Stimulated activated CD8-positive, alpha-beta memory T cell treated with anti-CD3 and anti-CD28 coated beads, Interleukin-4, amount 100 ng/mL, for 1 hour (primary cell): ENCODE measurements at places on chromosomes 2 and 18.

- DNase-seq: no peak
These were observed 181.6 kb upstream of the HS6ST1 start for GRCh38 chr2:128500138-128500800.

DNA sequence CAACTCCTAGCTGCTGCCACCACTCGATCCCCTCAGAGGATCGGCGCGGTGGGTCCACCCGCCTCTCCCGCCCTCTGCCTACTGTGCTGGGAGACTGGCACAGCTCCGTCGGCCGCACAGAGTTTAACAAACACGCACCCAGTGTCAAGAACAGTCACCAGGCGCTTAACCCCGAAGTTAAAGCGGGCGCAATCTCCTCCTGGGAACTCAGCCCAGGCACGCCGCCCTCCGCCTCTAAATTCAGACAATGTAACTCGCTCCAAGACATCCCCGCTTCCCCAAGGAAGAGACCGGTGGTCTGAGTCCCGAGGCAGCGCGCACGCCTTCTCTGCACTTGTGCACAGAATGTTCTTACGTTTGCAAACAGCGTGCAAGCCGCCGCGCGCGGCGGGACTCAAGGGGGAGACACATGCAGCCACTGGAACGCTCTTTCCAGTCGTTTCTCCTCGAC is 533 bp downstream of the CXCR4 start:
- no peak for DNase-seq

- no peak for DNase-seq
These were observed 24.0 kb downstream of the MAIP1 start for GRCh38 chr2:199979398-199979797.

- no peak for DNase-seq
These were observed 205.5 kb upstream of the FSHR start for GRCh38 chr2:49359721-49360406.

DNA sequence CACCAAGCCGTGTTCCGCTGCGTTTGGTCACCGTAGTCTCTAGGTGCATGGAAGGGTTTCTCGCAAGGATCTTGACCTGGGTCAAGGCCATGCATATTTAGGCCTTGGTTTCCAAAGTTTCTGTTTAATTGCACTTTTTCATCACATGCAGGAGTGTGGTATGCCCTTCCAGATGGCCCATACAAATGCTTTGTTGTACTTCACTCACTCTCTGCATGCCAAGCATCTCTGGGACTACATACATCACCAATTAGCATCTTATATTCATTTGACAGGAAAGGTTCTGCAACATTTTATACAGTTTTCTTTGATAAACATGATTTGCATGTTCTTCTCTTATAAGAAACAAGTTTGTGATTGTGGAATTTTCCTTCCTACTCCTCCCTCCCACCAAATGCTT is 132.8 kb upstream of the KLHL14 start:
- DNase-seq: no peak

DNA sequence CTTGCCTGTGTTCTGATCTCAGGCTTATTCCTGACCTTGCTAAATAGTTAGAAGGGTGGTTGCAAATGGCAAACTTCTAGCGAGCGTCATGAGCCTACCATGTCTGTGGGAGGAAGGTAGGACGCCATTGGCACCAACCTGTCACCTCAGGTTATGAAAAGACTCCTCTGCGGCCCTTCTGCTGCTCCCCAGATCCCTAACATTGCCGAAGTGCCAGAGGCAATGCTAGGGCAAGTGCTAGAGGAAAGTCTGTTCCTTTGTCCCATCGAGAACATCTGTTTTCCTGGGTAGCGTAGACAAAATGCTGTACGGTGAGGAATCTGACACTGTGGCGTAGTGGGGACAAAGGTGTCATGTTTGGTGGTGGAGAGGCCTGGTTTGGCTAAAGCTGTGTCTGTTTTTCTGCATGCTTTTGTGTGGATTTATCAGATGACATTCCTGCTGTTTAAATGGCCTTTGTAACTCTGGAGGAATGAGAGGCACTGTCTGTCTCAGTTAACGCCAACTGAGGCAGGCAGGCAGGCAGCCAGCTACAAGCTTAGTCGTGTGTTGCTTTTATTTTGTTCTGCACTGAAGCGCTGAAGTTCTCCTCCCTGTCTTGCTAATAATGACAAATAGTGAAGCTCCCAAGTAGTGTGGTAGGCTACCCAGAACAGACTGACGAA is 94.1 kb downstream of the PRPF40A start:
- DNase-seq: no peak

DNA sequence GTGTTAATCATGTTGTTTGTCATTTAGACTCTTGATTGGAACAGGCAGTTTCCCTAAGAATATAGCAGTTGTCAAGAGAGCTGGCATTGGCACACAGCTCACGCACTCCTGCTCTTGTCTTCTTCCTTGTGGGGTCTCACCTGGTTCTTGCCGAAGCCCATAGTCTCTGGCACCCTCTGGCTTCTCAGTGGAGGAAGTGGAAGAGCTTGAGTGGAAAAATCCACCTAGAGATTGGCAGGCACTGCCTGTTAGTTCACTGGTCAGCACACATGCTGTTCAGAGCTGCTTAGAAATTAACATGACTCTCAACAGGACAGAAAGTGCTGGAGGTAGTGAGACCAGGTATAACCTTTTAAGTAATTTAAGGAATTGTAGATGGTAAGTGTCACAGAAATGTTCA is 28.3 kb downstream of the SCTR start:
- DNase-seq: no peak

DNA sequence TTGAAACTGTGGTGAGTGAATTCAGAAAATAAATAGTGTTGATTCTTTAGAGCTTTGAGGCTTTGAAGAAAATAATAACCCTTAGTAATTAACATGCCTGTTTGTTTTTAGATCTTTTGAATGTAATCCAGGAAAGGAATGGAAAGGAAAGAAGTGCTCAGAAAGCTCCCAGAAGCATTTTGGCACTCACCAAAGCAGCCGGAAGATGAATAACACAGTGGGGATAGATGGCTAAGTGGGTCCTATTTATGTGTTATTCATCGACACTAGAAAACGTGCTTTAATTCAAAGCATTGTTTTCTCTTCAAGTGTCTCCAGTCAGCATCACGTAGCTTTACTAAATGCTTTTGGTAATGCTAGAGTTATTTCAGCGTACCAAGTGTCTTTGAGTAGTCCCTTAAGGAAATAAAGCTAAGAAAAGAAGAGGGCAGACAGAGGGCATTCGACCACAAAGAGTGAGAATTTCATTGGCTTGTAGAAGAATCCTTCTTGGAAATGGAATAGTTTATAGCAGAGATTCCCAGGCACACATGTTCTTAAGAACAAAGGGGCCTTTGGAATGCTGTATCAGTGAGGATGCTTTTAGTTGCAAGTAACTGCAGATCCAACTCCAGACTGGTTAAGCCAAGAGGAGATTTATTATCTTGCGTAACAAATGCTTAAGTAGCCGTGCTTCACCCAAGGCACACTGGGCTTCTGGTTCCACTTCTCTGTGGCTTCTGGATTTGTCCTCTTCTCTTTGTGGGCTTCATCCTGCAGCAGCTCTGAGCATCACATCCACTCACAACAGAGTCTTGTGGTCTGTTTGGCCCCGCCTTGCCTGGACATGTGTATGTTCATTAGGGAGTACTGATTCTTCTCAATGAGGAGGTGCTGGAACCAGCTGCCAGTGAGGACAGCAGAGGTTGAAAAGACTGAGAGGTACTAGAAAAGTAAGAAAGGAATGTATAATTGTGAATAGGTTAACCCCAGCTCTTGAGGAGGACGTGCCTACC is 63.6 kb upstream of the LTBP1 start:
- no peak for DNase-seq

GRCh38 chr18:77632758-77633157 is 383.1 kb downstream of the GALR1 start:
- no peak for DNase-seq

- DNase-seq: no peak
These were observed 129.0 kb downstream of the NCK2 start for GRCh38 chr2:105873721-105874120.

- no peak for DNase-seq
These were observed 234.9 kb downstream of the FHOD3 start for GRCh38 chr18:36532394-36532793.

GRCh38 chr18:22300665-22301636 is 116.8 kb downstream of the CTAGE1 start:
- no peak for DNase-seq

GRCh38 chr2:233075141-233075965 is 15.2 kb downstream of the INPP5D start:
- no peak for DNase-seq

GRCh38 chr2:112691881-112692281 is 28.9 kb upstream of the NT5DC4 start:
- DNase-seq: no peak

DNA sequence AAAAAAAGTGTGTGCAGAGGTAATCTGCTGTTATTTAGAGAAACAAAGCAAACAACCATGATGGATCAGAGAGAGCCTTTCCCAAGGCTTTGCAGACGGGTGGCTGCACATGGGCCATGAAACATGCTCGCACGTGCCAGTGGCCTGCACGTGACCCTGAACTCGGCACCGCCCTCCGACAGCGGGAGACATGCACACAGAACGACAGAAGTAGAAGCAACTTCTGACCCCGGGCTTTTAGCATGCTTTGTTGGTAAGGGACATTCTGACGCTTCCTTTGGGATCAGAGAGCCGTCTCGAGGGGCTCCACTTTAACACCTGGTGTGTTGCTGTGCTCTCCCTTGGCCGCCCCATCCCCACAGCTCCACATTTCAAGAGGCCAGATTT is 112.5 kb downstream of the KCNF1 start:
- DNase-seq: no peak

DNA sequence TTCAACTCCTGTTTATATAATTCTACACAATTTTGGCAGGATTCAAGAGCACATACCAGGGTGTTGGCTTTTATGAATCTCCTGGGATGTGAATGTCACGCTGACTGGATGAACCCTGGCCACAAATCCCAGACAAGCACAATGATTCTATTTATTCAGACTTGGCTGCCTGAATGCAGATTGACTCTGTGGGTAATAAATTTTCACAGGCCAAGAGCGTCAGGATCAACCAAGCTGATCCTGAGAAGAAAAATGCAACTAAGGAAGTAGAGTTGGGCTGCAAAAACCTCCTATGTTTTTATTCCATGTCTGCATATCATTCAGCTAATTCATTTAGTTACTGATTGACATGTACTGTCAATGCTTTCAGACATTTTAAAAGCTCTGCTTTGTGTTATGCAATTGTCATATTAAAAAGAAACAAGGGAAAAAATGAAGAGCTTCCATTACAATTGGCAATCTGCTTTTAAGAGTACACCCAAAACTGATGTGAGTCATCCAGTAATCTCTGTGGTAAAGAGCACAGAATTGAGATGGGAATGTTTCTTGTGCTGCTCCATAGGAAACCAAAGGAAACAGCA is 173.0 kb upstream of the REV1 start:
- no peak for DNase-seq

GRCh38 chr2:98175811-98176210 is 88.8 kb downstream of the VWA3B start:
- DNase-seq: no peak

- no peak for DNase-seq
These were observed 31.3 kb downstream of the PTRHD1 start for GRCh38 chr2:24761866-24762265.

DNA sequence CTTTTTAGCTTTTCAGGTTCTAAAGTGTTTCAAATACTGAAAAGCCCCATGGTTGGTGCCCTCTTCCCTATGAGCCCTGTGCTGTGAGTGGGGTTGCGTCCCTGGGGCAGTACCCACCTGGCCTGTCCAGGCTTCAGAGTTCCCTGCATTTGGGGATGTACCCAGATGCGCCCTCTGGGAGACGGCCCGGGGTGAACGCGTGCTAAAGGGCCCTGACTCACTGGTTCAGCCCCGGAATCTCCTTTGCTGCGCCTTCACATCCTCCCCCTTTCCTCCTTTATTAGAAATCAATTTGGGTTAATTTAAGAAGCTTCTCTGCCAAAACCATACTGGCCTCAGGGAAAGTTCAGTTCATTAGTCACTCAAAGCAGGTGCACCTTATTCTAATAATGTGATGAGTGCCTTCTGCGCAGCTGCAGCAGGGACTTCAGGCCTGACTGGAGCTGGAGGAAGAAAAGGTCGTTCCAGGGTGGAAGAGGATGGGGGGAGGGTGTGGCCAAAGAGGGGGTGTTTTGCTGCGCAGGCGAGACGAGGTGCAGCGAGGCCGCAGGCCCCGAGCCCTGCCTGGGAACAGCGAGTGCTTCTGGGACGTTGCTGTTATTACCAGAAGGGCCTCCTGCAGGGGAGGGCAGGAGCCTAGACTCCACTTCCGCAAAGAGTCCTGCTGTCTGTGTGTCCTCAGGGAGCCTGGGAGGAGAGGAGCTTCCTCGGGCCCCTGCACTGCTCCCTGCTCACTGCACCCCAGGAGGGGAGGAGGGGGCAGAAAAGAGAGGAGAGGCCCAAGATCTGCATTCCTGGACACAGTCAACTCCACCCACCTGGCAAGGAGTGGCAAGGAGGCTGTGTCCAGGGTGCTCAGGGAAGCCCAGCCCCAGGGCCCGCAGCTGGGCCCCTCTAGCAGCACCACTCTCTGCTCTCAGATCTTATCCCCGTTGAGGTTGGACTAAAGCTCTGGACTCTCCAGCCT is 223.2 kb upstream of the PXDN start:
- no peak for DNase-seq

GRCh38 chr2:239540174-239540573 is 139.4 kb upstream of the HDAC4 start:
- DNase-seq: no peak

- DNase-seq: no peak
These were observed 208.3 kb downstream of the ERBB4 start for GRCh38 chr2:212330263-212330662.

GRCh38 chr2:99256677-99257076 is 1.2 kb upstream of the LYG2 start:
- no peak for DNase-seq

DNA sequence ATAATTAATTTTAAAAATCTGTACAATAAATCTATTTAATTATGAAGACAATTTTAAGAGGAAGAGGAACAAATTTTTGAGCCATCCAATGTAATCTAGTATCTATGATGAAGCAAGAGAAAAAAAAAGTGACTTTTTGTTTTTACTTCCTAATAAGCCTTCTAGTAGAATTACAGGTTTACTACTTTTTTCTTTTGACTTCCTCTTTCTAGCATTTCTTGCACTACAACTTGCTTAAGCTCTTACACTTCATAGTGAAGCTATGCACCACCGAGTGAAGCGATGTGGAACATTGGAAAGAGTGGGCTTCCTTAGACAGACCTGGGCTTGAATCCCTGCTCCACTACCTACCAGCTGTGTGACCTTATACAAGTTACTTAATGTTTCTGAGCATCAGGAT is 2.1 kb downstream of the SERPINB2 start:
- DNase-seq: no peak

GRCh38 chr2:120103723-120104467 is 91.0 kb downstream of the EPB41L5 start:
- DNase-seq: no peak
